ENCODE measurements at places on chromosomes 1 and 21.
A peak's percentile ranks its signal among the peaks of the same experiment; 100 is the strongest.

DNA sequence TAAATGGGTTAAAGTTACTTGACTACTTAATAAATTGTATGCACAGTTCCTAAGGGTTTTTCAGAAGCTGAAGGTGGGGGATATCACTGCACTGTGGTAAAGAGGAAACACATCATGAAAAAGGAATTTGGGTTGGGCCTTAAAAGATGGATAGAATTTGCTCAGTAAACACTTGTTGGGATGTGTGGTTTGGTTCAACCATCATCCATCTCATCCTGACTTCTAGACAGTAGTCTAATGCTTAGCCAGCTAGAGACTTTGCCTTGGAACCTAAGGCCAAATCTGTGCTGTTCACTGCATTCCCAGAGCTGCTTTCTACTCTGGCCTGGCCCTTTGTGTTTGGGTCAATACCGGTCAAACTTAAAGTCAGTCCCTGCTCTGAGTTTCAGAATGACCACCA is 30.6 kb downstream of the LY9 start:
- no peak for DNase-seq

GRCh38 chr1:15358565-15359133 is 51.0 kb upstream of the EFHD2 start:
- DNase-seq, result no peak

- no peak for DNase-seq
Observed at GRCh38 chr1:93661829-93662474, 19.7 kb downstream of the BCAR3 start.

DNA sequence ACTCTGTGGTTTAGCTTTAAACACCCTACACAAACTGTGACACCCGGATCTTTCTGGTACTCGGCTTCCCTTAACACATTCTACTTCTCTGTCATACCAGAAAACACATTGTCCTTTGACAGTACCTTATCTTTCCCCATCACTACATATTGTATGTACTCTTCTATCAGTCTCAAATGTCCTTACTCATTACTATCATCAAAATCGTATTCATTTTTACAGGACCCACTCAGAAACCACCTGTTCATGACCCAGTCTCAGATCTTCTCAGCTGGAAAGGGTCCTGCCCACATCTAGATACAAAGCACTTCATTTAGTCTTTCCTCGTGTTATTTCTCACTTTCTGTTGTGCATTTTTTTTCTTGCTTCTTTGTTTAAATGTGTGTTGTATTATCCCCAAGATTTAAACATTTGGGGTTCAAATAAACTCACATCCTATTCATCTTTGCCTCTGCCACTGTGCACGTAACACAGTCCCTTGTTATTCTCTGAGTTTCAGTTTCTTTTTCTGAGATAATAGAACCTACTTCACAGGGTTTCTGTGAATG is 27.7 kb downstream of the CD34 start:
- DNase-seq, result no peak

- DNase-seq, result no peak
Observed at GRCh38 chr1:237527761-237528160, 363.0 kb downstream of the ZP4 start.

DNA sequence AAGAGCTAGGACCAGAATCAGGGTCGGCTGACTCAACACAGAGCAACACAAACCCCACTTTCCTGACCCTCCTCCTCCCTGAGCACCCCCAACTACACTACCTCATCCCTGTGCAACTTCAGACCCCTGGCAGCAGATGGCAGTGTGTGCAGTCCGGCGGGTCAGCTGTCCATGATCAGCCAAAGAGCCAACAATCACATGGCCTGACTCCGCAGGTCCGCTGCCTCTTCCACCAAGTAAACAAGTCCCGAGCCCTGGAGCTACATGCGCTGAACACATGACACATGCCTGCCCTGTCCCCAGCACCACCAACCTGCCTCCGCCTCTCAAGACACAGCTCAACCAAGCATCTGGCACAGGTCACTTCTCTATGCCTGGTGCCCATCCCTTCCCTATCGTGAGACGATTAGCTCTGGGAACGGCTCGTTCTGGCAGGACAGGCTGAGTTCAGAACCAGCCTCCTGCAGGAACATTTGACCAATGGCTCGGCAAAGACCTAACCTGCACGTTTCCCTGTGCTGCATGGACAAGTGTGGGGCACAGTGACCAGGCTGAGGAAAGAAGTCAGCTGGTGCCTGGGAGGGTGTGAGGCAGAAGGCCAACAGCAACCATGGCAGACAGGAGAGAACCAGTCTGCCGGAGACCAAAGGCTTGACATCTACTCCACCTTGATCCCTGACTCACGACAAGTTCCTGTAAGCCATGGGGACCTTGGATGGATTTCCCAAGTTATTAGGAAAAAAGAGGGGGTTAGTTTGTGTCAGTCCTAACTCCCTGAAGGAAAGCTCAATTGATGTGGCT is 60.3 kb downstream of the CD46 start:
- no peak for DNase-seq

GRCh38 chr1:51843948-51844347 is 34.6 kb downstream of the NRDC start:
- DNase-seq, result no peak

- DNase-seq, result peak; percentile 64
Observed at GRCh38 chr1:72282271-72283021, at the start of gene NEGR1. NEGR1 (minus strand) TSS chr1:72282539.

DNA sequence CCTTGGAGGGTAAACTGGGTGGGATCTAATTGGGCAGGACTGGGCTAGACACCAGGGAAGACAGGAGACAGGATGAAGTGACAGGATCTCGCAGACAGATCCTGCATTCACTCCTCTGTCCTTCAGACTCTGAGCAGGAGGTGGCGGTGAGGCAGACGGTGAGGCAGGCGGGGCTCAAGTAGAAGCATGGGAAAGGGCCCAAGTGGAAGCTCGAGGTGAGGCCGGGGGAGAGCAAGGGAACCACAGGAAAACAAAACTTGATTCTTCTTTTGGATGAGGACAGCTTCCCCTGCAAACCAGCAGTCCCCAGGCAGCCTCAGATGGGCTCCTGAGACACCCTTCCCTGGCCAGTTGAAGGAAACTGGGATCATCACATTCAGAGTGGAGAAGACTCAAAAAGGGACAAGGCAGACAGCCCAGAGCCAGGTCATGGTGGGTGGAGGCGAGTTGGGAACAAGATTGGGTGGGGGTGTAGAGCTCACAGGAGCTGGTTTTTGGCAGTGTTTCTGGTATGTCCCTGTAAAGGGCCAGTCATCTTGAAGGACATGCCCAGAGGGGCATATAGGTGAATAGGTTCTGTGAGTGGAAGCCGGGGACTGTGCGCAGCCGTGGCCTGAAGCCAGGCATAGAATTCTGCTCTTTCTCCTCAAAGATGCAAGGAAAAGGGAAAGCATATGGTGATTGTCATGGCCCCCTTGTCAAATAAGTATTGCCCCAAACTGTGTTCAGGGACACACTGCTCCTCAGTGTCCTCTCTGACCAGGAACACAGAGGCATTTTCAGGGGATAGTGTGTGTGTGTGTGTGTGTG is 18.0 kb downstream of the INKA2 start:
- no peak for DNase-seq

GRCh38 chr1:160092366-160093068 is 5.9 kb downstream of the IGSF8 start:
- no peak for DNase-seq

- no peak for DNase-seq
Observed at GRCh38 chr1:169308313-169309039, 59.1 kb downstream of the NME7 start.

- no peak for DNase-seq
Observed at GRCh38 chr1:210937846-210938245, 196.1 kb downstream of the KCNH1 start.

GRCh38 chr1:31781756-31782371 is 17.7 kb upstream of the ADGRB2 start:
- no peak for DNase-seq
